Astrocyte (in vitro differentiated cells and primary cell): ENCODE measurements at places on chromosomes 11 and 22. TPM values are rescaled to one million over a fixed set of nuclear protein-coding genes. Genes with fewer than 3 reads are reported as not detected.

Gene LYVE1
- 0.14 and 0.27 TPM in 2 replicates for total RNA-seq

Gene OR52I1
- total RNA-seq = not detected in 2 replicates

Gene TSGA10IP
- not detected in 2 replicates for total RNA-seq

Gene CADM1
- 414 and 491 TPM in 2 replicates for total RNA-seq
